SK-N-SH treated with all-trans-retinoic acid at 6 μM for 48 hours (cell line): ENCODE measurements at places on chromosomes 2 and 18.

DNA sequence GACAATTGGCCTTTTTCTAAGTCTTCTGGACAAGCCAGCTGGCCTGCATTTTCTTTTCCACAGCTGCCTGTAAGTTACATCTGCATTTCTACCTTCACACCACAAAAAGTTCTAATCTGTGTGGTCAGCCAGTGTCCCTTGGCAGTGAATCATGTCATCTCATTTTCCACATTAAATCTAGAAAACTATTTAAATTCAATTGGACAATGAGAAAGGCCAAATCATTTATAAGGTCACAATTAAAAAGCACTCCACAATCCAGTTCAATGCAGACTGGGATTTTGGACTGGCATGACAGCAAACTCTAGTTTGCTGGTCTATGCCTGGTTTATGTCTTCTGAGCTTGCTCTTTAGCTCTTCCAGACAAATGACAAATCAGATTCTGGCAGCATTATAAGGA, 494.2 kb upstream of the SPHKAP start:
- peak; percentile 76 for ATAC-seq

GRCh38 chr2:159114835-159115234, 146.4 kb downstream of the TANC1 start:
- no peak for ATAC-seq

DNA sequence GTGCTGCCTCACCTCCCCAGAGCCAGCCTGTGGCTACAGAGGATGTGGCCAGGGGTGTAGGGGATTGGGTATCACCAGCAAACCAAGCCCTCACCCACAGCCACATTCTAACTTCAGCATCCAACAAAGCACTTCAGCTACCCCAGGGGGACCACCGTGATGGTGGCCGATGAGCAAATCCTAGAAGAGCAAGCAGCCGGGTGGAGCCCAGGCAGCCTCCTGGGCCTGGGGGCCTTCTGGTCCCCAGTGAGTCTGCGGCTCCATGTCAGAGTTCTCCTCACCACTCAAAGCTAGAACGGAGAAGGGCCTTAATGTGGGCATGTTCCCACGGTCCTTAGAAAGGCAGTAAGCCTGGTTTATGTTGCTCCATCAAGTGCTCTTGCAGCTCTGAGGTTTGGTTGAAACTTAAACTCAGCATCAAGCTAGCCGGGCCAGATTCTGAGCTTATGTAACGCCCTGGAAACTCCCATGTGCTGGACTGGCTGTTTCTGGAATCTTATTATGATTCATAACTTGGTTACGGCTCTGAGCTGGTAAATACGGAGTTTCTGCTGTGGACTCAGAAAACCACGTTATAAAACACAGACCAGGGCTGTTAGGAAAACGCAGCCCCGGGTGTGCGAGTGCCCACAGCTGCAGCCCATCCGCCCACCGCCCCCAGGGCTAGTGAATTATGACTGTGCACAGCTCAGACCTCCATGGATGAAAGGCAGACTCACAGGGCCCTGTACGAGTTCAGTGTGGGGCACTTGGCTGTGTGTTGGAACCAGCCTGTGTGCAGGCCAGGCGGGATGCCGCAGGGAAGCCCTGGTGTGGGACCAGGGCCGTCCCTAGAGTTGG, 99.8 kb downstream of the SEPTIN10 start:
- peak; percentile 80 for ATAC-seq

- no peak for ATAC-seq
Measured at GRCh38 chr2:178377046-178377445, 73.9 kb downstream of the PRKRA start.

DNA sequence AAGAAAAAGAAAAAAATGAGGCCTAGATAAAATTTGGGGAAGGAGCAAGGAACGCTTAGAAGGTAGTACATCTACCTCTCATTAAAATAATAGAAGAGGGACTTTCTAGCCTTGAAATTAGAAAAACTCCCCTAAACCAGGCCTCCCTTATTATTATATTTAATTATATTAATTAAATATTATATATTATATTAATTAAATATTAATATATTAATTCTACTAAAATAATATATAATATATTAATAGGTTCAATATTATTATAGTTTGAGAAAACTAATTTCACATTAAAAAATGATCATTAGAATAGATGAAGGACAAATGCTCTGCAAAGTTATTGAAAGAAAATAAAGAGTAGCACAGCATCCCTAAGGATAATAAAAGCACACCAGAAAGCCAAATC, 449.4 kb downstream of the NBAS start:
- no peak for ATAC-seq

- peak; percentile 38; the same call in 1 of the 3 replicates for ATAC-seq
Measured at GRCh38 chr2:150612957-150613710, 125.7 kb upstream of the RND3 start.

GRCh38 chr2:141835103-141835502, 295.7 kb downstream of the LRP1B start:
- ATAC-seq, result no peak

DNA sequence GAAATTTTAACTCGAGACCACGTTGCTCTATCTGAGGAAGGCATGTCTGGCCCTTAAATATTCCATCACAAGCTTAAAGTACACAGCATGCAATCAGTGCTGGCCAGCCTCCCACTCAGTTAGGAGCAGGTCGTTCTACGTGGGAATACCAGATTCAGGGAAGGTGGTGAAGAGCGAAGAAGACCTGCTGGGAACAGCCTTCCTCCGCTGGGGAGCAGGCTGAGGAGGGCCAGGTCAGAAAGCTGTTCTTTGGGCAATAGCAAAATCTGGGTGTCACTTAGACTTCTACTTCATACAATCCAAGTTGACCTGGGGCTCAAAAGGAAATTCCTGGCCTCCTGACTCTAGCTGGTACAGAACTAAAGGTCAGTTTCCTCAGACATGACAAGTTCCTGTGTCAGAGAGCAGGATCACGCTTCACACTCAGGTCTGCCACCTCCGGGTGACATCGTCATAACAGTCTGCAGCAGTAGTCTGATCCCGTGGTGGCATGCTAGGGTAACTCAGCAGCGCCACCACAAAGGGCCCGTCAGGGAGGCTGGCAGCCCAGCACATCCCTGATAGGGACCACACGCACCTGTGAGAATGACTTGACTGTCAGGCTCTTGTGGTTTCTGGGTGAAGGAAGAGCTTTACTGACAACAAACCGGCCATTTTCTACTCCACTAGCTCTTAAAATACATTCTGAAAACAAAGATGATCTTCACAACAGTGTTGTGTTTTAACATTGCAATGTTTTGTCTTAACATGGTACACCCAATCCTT, 35.2 kb upstream of the NAPG start:
- ATAC-seq, result no peak

- ATAC-seq, result no peak
Measured at GRCh38 chr2:150480971-150481830, 6.3 kb downstream of the RND3 start.

DNA sequence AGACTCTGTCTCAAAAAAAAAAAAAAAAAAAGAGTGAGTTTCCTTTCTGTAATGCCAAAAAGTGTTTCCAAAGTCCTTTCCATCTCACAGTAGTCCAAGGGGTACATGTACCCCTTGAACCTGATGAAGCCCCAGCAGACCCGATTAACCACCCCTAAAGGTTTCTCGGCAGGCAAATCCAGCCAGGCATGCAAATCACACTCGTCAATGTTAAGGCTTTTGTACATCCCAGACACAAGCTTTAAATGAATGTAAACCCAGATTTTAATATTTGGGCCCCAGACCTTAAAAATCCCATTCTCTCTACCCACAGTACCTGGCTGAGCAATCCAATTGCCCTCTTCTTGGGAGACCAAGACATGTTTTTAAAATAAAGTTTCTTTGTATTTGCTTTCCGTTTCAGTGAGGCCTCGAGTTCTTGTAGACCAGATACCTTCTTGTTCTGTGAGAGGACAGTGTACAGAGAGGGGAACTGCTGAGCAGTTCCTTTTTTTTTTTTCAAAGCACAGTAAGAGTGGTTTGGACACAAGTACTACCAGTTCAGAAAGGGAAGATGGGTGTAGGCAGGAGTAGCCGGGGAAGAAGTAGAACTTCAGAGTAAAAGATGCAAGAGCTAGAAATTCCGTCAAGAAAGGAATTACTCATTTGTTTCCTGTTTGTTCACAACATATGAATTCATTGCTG, at the start of gene NLRC4:
NLRC4 (minus strand) TSS at position 465 of the 684 bp plus-strand sequence. CDS start 8,111 bp downstream, outside the sequence.
- no peak; the same call in 2 of the 3 replicates for ATAC-seq

- peak; percentile 91 for ATAC-seq
Measured at GRCh38 chr2:219552382-219553167, 8.7 kb downstream of the TMEM198 start.

DNA sequence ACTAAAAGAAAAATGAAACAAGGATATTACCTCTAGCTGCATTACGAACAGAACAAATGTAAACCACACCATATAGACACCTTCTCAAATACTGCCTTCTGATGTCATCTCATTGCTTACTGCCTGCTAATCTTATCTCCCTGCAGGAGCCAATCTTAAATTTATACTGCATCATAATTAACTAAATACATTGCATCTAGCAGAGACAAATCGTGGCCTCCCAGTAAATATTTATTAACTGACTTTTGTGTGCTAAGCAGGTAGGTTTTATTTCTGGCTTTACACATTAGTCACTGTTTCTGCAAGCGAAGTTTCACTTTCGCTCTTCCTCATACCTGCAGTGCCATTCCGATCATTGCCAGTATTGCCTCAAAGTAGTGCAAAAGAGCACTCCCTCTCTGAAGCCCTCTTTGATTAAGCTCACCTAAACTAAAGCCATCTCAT, 67.5 kb downstream of the SPATS2L start:
- ATAC-seq, result no peak

GRCh38 chr18:269480-270095, 1.7 kb upstream of the THOC1 start:
- ATAC-seq, result no peak

DNA sequence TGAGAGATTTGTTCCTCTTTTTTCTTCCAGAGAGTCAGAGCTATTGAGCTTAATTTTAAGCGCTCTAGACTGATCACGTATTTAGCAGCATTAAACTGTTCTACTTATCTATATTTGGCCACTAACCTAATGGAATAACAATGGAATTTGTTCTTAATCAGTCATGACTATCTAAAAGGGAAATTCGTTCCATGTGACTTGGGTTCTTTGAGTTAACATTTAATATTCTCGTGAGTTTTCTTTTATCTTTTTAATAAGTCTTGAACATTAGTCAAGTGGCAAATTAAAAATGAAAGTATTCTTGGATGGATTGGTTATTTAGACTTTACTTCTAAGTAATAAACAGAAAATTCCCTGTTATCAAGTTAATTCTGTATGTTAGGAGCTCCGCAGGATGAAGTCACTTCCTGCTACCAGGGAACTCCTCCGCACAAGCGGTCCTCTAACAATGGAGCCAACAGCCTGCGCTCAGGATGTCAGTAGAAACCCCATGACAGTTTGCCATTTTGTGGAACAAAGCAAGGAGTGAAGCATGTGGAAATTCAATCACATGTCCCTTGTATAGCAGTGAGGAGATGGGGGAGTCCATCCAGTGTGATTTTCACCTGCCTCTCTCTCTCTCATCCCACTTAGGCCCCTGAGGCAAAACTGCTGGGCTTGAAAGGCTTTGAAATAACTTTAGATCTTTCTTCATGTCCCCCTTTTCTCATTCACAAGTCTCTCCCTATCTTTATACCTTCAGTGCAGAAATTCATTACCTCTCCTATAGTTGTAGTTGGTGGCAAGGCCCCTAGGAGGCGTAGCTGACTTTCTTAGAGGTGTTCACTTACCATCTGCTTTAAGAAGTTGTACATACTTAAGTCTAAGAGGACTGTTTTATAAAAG, 138.1 kb downstream of the WDR7 start:
- ATAC-seq, result peak; percentile 78; the same call in 2 of the 3 replicates

- peak; percentile 66 for ATAC-seq
Measured at GRCh38 chr2:189150033-189150432, 29.5 kb downstream of the COL5A2 start.
